ENCODE measurements at places on chromosomes 7 and 10.
A peak's percentile ranks its signal among the peaks of the same experiment; 100 is the strongest.

- no peak for DNase-seq
Observed at GRCh38 chr10:121615435-121615793, 17.2 kb upstream of the FGFR2 start.

GRCh38 chr7:49481075-49481474, 292.4 kb upstream of the VWC2 start:
- no peak for DNase-seq

DNA sequence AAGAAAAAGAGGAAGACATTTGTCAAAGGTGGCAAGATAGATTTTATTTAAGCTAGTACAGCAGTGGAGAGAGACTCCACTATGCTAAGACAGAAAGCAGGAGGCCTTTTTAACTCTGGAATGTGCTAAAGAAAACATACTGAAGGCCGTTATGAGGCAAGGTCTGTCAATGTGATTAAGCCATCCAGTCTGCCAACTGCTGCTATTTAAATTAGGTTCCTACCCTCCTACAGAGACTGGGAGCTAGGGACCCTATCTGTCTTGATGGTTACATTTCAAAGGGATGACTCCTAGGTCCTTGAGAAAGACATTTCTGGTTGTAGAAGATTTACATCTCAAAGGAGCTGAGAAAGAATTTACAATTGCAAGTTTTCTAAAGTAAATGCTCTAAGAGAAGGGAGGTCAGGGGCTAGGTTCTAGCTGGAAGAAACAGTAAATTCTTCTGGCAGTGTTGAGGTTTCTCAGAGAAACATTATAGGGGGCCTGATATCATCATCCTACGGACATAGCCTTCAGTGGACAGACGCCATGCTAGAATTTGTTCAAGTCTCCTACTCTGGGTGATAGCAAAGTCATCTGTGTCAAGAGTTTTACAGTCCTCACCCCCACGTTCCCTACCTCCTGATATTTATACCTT, 211.6 kb downstream of the PHF14 start:
- DNase-seq = no peak

- DNase-seq = no peak
Observed at GRCh38 chr7:42914009-42914408, 2.1 kb upstream of the C7orf25 start.

GRCh38 chr10:8041992-8042720, 12.3 kb upstream of the GATA3 start:
- DNase-seq = no peak

- DNase-seq = no peak
Observed at GRCh38 chr10:45420453-45421192, 46.6 kb downstream of the ALOX5 start.

- no peak for DNase-seq
Observed at GRCh38 chr7:34757570-34758110, 99.6 kb downstream of the NPSR1 start.

DNA sequence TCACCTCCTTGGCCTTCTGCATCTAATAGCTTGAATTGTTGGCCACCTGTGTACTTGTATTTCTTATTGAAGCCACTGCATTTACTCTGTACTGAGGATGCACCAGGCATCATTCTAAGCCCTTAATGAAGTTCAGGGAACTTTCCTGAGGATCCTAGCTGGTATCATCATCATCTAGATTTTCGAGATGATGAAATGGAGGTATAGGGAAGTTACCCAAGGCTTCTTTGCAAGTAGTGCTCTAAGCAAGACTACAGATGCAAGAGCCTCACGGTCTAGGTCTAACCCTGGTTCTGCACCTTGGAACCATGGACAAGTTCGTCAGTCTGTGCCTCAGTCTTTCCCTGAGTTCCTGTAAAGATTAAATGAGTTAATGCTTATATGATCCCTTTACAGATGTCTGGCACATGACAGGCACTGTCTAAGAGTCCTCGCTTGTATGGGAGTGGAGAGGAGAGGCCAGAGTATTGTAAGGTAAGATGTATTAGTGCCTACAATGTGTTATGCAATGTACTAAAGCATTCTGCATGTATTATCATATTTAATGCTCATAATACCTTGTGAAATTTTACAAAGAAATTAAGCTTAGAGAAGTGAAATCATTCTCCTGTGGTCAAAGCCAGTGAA, 145.1 kb downstream of the KCNMA1 start:
- no peak for DNase-seq

GRCh38 chr7:116571037-116571436, 46.2 kb downstream of the CAV1 start:
- no peak for DNase-seq

DNA sequence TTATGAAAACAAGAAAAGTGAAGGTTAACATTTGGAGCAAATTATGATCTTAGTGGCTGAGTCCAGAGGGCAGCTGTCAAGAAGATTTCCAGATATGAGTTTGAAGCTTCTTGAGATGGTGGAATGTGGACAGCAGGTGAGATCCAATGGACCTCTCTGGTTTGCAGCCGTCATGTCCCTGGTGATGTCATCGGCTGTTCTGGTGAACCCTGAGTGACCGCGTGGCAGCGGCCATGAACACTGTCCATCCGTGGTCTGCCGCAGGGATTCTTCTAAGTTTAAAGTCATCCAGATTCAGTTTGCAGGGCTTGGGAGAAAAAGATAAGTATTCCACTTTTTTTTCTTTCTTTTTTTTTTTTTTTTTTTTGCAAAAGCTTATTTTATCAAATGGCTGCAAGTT, 15.8 kb upstream of the VIPR2 start:
- no peak for DNase-seq

GRCh38 chr10:3786295-3787015, 1.4 kb upstream of the KLF6 start:
- DNase-seq = no peak

DNA sequence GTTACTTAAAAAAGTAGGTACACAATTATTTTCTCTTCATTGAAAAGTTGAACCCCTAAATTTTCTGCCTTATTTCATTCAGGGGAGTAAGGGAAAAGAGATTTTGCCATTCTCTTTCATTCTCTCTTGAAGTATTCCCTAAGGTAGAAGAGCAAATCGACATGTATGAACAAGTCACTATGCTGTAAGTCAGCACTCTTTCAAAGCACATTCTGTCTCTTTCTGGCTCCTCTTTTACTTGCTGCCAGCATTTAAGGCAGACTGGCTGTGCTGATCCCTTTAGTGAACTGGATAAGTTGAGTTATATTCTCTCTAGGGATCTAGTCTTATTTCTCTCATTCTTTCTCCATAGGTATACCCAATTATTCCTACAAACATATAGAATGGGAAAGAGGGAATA, 222.3 kb upstream of the ZWINT start:
- no peak for DNase-seq

- no peak for DNase-seq
Observed at GRCh38 chr10:48667960-48668590, 16.6 kb upstream of the WDFY4 start.

GRCh38 chr10:103493362-103493915, at the start of gene NEURL1:
NEURL1 (plus strand) TSS chr10:103493705; CDS start chr10:103494388, 683 bp downstream.
- no peak for DNase-seq

DNA sequence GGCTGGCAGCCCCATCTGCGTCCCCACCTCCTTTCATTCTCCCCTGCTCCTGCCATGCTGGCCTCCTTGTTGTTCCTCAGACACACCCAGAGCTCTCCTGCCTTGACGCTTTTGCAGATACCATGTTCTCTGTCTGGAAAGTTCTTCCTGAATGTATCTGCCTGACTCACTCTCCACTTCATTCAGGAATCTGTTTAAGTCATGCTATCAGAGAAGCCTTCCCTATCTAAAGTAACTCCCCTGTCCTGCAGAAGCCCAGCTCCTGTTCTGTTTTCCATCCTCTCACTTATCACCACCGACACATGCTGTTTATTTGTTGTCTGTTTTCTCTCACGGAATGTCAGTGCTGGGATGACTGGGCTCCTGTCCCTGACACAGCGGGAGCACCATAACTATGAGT, 82.0 kb downstream of the AFAP1L2 start:
- no peak for DNase-seq

DNA sequence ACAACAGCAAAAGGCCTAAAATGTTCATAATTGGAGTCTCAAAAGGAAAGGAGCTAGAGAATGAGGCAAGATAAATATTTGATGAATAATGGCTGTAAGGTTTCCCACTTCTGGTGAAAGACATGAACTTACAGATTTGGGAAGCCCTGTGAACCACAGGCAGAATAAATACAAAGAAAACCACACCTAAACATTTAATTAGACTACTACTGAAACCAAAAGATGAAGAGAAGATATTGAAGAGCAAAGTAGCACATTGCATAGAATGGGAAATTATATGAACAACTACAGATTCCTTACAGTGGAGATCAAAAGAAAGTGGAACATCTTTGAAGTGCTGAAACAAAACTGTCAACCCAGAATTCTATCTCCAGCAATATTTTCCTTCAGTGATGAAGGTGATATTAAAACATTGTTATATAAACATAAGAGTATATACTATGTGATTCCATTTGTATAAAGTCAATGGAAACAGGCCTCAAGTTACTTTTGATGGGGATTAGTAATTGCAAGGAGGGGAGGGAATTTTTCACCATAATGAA, 191.3 kb upstream of the KAT6B start:
- no peak for DNase-seq

DNA sequence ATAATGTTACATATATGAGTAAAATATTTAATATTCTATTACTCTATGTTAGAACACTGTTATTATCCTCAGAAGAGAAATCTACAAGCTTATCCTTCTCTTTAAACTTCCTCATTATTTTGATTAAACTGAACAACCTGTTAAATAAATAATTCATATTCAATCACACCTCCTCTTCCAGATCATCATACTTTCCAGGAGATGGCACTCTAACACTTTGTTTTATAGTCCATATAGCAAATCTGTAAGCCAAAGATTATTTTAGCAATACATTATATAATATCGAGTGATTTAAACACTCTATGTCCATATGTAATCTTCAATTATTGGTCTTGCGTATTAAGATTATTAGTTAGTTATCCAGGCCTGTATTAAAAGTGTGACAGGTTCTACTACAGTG, 694.1 kb downstream of the ANKRD7 start:
- DNase-seq = no peak

DNA sequence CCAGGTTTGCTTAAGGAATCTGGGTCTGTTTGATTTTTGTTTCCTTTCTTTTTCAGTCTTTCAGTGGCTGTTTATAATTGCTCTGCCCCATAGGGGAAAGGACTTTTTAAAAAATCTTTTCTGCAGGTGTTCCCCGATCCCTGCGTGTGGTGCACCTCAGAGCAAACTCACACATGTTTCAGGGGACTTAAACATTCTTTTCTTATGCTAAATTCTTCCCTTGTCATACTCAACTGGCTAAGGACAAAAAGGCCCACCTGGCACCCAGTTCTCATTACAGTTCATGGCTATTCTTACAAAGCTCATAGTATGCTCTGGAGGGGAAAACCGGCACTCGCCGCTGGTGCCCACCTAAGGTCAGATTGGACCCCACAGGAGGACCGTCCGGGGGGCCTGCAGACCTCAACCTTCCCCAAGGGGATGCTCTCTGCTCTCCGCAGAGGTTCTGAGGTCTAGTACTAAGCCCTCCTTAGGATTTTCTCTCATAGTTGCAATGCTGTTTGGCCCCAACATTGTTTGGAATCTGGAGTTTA, 220.3 kb downstream of the HGF start:
- DNase-seq = no peak

GRCh38 chr10:34434119-34434594, 380.9 kb downstream of the PARD3 start:
- no peak for DNase-seq

- peak; percentile 79 for DNase-seq
Observed at GRCh38 chr10:32346551-32347362, at the start of gene EPC1. EPC1 (minus strand) TSS chr10:32347158; CDS start chr10:32346915, 243 bp downstream.

DNA sequence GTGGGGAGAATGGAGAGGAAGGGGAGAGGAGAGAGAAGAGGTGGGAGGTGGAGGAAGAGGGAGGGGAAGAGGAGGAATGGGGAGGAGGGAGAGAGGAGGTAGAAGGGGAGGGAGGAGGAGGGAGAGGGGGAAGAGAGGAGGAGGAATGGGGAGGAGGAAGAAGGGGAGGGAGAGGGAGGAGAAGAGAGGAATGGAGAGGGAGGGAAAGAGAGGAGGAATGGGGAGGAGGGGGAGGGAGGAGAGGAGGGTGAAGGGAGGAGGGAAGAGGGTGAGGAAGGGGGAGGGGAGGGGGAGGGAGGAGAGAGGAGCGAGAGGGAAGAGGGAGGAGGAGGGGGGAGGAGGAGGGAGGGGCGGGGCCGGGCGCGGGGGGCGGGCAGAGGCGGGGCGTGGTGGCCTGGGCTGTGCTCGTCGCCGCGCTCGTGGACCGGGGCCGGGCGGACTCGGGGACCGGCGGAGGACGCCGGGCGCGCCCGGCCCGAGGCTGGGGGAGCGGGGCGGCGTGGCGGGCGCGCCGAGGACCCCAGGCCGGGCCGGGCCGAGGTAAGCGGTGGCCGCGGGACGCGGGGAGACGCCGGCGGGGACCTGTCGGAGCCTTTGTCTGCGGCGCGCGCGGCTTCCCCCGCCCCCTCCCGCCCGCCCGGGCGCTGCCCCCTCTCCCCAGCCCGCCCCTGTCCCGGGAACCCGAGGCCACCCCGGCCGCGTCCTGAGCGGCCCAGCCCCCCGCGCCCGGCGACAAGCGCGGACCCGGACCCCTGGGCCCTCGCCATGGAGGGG, at the start of gene SLC29A4:
SLC29A4 (plus strand) TSS at position 401 of the 774 bp plus-strand sequence. CDS start 4,874 bp downstream, outside the sequence.
- no peak for DNase-seq

GRCh38 chr10:129775681-129776080, 188.4 kb downstream of the EBF3 start:
- no peak for DNase-seq

- no peak for DNase-seq
Observed at GRCh38 chr10:30897048-30897447, 134.6 kb downstream of the ZNF438 start.

- no peak for DNase-seq
Observed at GRCh38 chr10:17891435-17891834, 60.3 kb upstream of the SLC39A12 start.

GRCh38 chr7:150502519-150502918, 12.2 kb upstream of the GIMAP7 start:
- DNase-seq = no peak

DNA sequence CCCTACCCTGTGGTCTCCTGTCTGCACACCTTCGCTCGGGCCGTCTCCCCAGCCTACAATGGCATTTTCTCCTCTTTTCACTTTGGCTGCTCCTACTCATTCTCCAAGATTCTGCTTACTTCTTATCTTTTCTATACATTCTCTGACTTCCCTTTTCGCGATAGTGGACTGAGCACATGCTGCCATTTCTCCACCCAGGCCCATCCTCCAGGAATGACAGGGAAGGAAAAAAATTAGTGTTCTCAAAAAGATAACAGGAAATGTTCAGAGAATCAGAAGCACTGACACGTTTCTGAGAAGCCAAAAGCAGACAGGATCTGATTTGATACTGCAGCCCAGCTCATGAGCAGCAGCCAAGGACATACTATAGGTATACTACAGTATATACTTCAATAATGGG, 6.4 kb upstream of the ANXA11 start:
- DNase-seq = no peak

GRCh38 chr7:142612237-142612881, 136.9 kb upstream of the PRSS1 start:
- no peak for DNase-seq
